Stimulated activated CD4-positive, alpha-beta T cell treated with anti-CD3 and anti-CD28 coated beads, Interleukin-15, amount 100 ng/mL, for 1 hour (primary cell): ENCODE measurements at places on chromosomes 1 and 21.

DNA sequence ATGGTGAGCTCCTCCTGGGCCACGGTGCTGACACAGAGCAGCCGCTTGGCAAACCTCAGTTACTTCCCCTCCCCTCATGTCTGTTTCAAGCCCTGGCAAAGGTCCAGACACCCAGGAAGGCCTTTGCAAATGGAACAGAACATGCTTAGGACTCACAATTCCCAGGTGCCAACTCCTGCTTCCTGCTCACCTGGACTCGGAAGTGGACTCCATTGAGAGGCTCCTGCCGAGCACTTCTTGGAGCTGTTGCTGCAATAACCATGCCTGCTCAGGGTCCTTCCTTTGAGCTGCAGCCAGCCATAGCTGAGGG, 10.7 kb downstream of the DCST2 start:
- DNase-seq: no peak

DNA sequence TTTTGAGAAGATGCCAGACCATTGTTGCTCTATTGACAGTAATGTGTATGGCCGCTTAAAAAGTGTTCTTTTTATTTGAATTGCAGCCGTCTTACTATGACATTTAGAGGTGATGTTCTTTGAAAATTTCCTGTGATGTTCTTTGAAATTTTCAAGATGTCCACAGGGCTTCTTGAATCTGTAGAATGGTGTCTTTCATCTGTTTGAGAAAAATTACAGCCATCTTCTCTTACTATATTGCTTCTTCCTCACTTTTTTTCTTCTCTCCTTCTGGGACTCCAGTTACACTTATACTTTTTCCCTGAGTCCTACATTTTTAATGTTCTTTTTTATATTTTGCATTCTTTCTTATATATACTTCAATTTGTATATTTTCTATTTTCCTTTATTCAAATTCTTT, 57.4 kb downstream of the DIP2A start:
- no peak for DNase-seq

DNA sequence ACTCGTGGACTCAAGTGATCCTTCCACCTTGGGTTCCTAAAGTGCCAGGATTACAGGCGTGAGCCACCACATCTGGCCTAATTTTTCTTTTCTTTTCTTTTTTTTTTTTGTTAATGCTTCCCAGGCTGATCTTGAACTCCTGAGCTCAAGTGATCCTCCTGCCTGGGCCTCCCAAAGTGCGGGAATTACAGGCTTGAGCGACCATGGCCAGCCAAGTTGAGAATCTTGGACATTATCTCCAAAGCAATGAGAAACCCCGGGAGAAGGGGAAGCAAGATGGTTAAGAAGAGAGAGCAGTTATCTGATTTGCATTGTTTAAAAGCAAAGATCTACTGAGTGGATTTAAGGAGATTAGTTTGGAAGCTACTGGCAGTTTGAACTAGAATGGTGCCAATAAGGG, 9.1 kb downstream of the HIPK1 start:
- DNase-seq: no peak

DNA sequence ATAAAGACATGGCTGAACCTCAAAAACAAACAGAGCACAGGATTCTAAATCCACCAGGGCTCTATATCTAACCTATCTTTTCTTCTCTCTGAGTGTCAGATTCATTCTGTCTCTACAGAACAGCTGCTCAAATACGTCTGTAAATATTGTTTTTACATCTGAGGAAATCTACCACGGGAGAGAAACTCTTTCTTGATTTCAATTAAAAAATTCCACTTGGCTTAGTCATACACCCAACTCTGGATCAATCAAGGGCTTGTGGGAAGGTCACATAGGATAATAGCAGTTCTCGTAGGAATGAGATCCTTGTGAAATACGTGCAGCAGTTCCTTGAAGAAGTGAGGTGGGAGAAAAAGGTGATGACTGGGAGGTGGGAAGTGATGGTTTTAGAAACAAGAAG, 1355.7 kb upstream of the ADGRL2 start:
- DNase-seq: no peak

DNA sequence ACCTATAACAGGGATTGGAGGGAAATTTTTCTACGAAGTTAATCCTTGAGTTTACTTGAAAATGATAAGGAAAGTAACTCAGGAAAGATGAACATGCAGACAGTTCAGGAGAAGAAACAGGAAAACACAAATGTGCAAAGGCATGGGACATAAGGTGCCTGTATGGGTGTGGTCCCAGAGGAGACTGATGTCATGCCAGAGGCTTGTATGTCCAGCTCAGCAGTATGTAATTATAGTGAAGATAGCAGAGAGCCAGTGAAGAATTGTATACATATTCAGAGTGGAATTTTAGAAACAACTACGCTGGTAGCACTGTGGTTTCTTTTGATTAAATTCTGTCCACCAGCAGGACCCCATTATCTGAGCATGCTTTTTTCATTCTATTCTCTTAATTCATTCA, 179.5 kb downstream of the LRRC7 start:
- no peak for DNase-seq

DNA sequence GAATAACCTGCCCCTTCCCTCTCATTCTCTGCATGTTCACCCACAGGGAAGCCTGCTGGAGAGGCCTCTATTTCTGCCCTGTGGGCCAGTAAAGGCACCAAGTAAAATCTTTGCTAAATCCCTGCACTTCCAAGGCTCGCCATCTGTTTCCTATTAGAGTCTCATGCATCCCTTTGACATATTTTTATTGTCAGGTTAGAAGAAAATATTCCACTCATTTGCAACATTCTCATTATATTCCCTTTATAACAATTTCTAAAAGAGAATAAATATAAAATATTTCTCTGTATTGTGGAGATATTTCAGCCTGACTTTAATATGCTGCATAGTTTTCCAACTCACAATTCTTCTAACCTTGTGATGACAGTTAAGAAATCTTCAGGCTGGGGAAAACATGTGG, 340.4 kb upstream of the VAMP3 start:
- DNase-seq: no peak

- no peak for DNase-seq
Observed at GRCh38 chr1:113451710-113452109, 61.4 kb downstream of the MAGI3 start.

DNA sequence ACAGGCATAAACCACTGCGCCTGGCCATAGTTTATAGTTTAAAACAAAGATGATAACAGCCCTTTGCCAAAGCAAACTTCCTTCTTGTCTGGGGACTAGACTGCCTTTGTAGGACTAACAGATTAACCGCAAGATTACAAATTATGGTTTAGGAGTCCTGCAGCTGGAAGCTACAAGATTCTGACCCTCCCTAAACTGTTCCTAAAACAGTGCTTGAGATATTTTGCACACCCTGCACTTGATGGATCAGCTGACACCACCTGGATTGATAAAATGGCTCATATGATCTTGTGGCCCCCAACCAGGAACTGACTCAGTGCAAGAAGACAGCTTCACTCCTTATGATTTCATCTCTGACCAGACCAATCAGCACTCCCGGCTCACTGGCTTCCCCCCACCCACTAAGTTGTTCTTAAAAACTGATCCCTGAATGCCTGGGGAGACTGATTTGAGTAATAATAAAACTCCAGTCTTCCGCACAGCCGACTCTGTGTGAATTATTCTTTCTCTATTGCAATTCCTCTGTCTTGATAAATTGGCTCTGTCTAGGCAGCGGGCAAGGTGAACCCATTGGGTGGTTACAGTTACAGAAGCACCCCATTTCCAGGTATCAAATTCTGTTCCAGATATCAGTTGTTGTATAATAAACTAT, 13.8 kb upstream of the RNF11 start:
- no peak for DNase-seq

GRCh38 chr1:164764333-164764732, 205.3 kb downstream of the PBX1 start:
- DNase-seq: no peak

- no peak for DNase-seq
Observed at GRCh38 chr1:171142416-171143385, 42.4 kb upstream of the FMO2 start.

DNA sequence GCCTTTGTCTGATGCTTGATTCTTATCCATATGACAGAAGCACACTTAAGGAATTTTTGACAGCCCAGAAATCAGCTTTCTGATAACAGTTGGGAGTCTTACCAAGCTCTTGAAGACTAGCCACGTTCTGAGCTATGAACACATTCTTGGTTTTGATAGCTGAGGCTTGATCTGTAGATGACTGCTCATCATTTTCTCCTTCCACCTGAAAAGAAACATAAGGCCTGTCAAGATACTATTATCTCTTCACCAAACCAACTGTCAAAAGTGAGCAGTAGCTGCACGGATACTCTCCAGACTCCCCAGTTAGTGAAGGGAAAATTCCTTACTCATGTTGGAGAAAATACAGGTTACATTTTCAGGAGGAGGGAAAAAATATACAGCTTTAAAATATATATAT, 12.2 kb downstream of the UBR4 start:
- DNase-seq: no peak

GRCh38 chr1:235131961-235132360, 3.3 kb upstream of the TOMM20 start:
- DNase-seq: no peak

- no peak for DNase-seq
Observed at GRCh38 chr21:45293220-45293725, 5.6 kb upstream of the POFUT2 start.

DNA sequence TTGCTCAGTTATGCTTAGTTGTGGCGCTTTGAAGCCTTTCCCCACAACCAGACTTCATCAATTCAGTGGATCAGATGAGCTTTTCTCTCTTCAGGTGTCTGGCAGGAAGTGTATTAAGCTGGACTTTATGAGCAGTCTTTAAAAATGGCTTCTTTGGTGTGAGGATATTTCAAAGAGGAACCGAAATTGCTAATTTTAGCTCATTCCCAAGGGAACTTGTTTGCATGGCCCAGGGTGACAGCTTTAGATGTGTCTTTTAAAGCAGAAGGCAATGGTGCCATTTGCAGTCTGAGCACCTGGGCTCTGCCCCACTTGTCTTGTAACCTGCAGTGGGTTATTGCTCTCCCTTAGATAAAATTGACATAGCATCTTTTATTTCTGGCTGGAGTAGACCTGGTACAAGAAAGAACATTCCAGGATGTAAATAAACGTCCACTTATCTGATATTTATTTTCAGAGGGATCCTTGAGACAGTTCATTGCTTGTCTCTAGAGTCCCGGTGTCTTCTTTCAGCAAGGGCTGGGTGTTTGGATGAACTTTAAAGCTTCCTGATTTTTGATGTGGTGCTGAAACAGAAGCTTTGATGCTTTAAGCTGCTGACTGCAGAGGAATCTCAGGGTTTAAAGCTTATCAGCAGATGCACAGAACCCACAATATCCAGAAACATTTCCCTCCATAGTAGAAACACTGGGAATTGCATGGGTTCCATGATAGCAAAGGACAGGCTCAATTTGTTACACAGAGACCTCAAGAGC, 241.7 kb downstream of the ADGRL2 start:
- DNase-seq: no peak

- no peak for DNase-seq
Observed at GRCh38 chr1:54298284-54299033, 98.5 kb downstream of the MRPL37 start.

GRCh38 chr1:247331172-247331524, 519 bp downstream of the ZNF496 start:
- DNase-seq: peak; percentile 62

DNA sequence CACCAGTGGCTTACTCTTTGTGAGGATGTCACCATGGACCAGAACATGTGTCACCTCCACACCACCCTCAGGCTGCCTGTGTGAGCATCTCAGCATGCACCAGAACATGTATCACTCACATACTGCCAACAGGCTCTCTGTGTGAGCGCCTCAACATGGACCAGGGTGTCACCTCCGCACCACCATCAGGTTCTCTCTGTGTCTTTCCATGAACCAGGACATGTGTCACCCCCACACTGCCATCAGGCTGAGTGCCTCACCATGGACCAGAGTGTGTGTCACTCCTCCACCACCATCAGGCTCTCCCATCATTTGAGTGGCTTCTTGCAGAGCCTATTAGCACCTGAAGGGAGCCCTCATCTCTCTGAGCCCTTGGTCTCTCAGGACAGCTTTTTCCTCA, 125.2 kb downstream of the ZNF648 start:
- DNase-seq: no peak

DNA sequence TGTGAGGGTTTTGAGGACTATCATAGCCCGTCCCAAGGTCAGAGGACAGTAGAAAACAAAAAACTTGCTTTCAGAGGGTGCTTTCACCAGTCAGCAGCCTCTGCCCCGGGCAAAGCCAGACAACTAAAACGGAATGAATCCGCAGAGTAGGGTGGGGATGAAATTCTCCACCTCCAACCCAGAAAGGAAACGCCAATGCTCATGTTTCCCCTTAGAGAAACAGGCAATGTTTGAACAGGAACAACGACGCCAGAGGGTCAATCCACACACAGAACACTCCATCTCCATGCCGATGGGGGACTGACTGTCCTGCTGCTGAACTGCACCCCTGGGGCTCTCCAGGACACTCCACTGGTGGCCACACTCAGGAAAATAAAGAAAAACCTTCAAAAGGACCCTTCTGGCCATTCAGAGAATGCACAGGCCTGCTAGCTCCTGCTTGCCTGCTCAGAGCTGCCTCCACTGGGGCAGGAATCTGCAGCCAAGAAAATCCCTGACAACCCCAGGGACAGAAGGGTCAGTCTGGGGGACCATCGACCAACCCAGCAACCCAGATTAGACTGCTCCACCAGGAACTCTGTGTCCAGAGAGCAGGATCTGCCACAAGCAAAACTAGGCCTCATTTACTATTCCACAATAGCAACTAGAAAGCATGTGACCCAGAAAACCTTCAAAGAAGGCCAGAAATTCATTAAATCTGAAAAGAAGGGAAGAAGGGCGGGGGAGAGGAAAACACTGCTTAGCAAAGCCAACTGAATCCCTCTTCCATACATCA, 116.0 kb downstream of the TOMM20 start:
- no peak for DNase-seq
